ENCODE measurements at places on chromosomes 3 and 15.

GRCh38 chr3:101383156-101383575 lies 62.8 kb upstream of the IMPG2 start:
- no peak overlapping the region for H3K4me3 ChIP-seq
- H3K36me3 ChIP-seq: no peaks in the 10 kb centered on the region
- peaks cover 7% of the 10 kb centered on the region for H3K4me1 ChIP-seq
- peak; percentile 55 for DNase-seq
- H3K27me3 ChIP-seq: no peaks in the 10 kb centered on the region
- H3K27ac ChIP-seq: no peak overlapping the region

GRCh38 chr3:13767896-13768295 lies 112.0 kb downstream of the WNT7A start:
- DNase-seq: no peak
- H3K4me3 ChIP-seq: no peak overlapping the region
- H3K27me3 ChIP-seq: no peaks in the 10 kb centered on the region
- H3K36me3 ChIP-seq: no peaks in the 10 kb centered on the region
- no peak overlapping the region for H3K27ac ChIP-seq
- H3K4me1 ChIP-seq: peaks cover 18% of the 10 kb centered on the region

- peak; percentile 60 for DNase-seq
- H3K4me3 ChIP-seq: peak overlapping the region; percentile 46
- H3K36me3 ChIP-seq: peaks cover 8% of the 10 kb centered on the region
- peak overlapping the region; percentile 96 for H3K27ac ChIP-seq
- H3K4me1 ChIP-seq: peaks cover 50% of the 10 kb centered on the region
These were observed 479.0 kb downstream of the RAP2B start for GRCh38 chr3:153640689-153641665.

GRCh38 chr15:60726576-60726975 lies 247.6 kb upstream of the ICE2 start:
- no peak overlapping the region for H3K4me3 ChIP-seq
- peaks cover 14% of the 10 kb centered on the region for H3K4me1 ChIP-seq

DNA sequence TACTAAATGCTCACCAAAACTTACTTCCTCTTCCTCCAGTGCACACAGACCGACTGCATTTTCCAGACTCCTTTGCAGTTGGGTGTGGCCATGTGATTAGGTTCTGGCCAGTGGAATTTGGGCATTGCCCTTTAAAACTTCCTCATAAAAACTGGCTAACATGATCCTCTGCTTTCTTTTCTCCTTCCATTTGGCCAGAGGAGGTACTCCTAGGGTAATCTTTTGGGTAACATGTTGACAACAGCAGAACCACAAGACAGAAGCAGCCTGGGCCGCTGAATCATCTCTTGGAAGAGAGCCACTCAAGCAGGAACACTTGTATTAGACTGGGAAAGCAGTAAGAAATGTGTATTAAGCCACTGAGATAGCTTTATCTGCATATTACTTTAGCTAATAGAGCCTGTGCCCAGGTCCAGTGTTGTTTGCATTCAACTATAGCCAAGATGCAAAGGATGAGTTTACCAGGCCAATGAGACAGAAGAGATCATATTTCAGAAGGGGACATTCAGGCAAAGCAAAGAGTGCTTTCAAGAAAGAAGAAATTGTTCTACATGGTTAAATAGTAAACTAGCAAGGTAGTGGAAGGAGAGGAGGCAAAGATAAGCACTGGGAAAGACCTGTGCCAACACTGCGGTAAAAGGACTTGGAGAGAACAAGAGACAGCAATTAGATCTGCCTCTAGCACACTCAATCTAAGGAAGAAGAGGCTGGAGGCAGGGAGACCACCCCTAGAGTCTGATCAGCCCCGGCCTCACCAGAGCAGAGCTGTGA lies 79.8 kb downstream of the PLCH1 start:
- H3K36me3 ChIP-seq: no peaks in the 10 kb centered on the region
- peak overlapping the region; percentile 38 for H3K27ac ChIP-seq
- peaks cover 19% of the 10 kb centered on the region for H3K4me1 ChIP-seq
- no peaks in the 10 kb centered on the region for H3K27me3 ChIP-seq
- no peak for DNase-seq

DNA sequence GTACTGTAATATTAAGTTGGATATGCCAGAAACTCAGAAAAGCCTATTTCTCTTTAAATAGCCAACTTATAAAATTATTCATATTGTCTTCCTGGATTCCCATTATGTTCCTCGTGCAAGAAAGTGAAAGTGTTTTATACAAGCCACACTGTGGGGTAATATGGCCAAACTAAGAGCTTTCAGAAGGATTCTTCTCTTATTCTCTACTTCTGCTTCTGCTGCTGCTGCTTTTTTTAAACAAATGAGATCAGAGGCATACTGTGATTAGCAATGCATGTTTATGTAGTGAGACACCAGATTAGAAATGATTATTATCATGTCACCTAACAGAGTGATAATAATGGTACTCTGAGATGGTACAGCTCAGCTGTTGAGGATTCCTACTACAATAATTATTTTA lies 1026.5 kb upstream of the CFAP20DC start:
- peaks cover 12% of the 10 kb centered on the region for H3K4me1 ChIP-seq
- 0 out of 2 replicates have a peak, but pooled peaks cover 3% of the 10 kb centered on the region for H3K36me3 ChIP-seq

DNA sequence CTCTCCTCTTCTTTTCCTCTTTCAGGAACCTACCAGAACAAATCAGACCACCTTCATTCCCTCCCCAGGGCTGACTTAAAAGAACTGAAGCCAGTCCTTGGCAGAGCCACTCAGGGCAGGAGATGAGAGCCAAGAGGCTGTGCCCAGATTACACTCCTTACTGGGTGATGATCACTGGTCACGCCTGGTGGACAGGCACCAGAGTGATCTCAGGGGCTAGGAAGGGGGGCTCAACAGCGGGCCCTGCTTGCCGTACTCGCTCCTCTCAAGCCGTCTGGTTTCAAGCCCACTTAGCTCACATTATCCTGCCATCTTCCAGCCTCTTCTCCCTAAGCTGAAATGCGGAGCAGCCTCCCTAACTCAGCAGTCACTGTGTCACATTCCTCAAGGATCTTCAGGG lies 1.7 kb upstream of the FAH start:
- H3K27ac ChIP-seq: no peak overlapping the region
- H3K4me3 ChIP-seq: no peak overlapping the region
- peaks cover 30% of the 10 kb centered on the region for H3K4me1 ChIP-seq
- peaks cover 10% of the 10 kb centered on the region for H3K27me3 ChIP-seq
- no peak for DNase-seq

DNA sequence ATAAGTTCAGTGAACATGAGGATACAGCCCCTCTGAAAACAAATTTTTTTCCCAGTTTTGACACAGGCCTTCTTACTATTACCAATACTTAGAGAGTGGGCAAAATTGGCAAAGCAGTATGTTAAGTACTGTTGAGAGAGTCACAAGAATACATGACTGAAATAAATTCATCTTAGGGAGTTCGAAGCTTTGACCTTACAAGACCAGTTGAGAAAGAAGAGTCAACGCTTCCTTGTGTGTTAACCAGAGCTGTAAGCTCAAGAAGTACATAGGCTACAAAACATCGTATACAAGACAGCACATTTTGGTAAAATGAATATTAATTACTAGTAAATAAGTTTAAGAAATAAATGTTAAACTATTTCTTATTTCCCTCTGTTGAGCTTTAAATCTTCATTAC lies 164.4 kb upstream of the RORA start:
- H3K4me1 ChIP-seq: no peaks in the 10 kb centered on the region
- DNase-seq: no peak
- H3K27ac ChIP-seq: no peak overlapping the region
- H3K4me3 ChIP-seq: no peak overlapping the region

- no peak overlapping the region for H3K27ac ChIP-seq
- peaks cover 10% of the 10 kb centered on the region for H3K4me1 ChIP-seq
- H3K4me3 ChIP-seq: no peak overlapping the region
- H3K27me3 ChIP-seq: no peaks in the 10 kb centered on the region
These were observed 174.4 kb downstream of the STAG1 start for GRCh38 chr3:136577791-136578190.

GRCh38 chr3:183634707-183635106 lies 716 bp upstream of the KLHL24 start:
- peaks cover 18% of the 10 kb centered on the region for H3K4me1 ChIP-seq
- H3K27ac ChIP-seq: no peak overlapping the region
- DNase-seq: no peak
- no peaks in the 10 kb centered on the region for H3K36me3 ChIP-seq

DNA sequence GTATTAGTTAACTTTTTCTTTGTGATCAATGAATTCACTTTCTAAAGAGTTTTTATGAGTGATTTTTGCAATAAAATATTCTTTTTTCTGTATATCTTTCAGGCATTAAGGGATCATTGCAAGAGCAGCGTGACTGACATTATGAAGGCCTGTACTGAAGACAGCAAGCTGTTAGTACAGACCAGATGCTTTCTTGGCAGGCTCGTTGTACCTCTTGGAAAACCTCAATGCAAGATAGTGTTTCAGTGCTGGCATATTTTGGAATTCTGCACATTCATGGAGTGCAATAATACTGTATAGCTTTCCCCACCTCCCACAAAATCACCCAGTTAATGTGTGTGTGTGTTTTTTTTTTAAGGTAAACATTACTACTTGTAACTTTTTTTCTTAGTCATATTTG lies 24.4 kb downstream of the SELENOT start:
- H3K27me3 ChIP-seq: no peaks in the 10 kb centered on the region
- DNase-seq: no peak
- no peaks in the 10 kb centered on the region for H3K4me1 ChIP-seq
- H3K4me3 ChIP-seq: no peak overlapping the region
- peaks cover 40% of the 10 kb centered on the region for H3K36me3 ChIP-seq

DNA sequence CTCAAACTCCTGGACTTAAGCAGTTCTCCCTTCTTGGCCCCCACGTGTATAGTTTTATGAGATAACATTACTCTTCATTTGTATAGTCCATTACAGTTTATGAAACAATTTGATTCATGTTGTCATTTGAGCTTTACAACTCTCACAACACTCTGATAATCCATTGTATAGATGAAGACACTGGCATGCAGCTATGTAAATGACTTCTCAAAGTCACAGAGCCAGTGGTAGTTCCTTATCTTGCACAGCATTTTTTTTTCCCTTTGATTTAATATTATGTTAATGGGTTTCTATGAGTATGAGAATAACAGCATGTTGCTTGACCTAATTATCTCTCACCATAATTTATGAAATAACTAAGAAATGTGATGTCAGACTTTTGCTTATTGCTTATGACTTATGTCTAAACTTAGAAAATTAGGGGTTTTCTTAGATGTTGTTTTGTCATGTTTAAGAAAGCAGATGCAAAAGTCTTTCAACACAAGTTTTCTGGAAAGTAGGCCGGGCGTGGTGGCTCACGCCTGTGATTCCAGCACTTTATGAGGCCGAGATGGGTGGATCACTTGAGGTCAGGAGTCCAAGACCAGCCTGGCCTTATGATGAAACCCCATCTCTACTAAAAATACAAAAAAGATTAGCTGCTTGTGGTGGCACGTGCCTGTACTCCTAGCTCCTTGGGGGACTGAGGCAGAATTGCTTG lies 13.3 kb downstream of the VPS8 start:
- peaks cover 5% of the 10 kb centered on the region for H3K36me3 ChIP-seq
- no peaks in the 10 kb centered on the region for H3K27me3 ChIP-seq
- H3K4me3 ChIP-seq: no peak overlapping the region
- no peaks in the 10 kb centered on the region for H3K4me1 ChIP-seq

- DNase-seq: no peak
- no peaks in the 10 kb centered on the region for H3K27me3 ChIP-seq
- H3K4me1 ChIP-seq: no peaks in the 10 kb centered on the region
- no peak overlapping the region for H3K27ac ChIP-seq
These were observed 90.0 kb upstream of the RPL32 start for GRCh38 chr3:12931273-12931905.

- no peak overlapping the region for H3K4me3 ChIP-seq
- peaks cover 13% of the 10 kb centered on the region for H3K4me1 ChIP-seq
- H3K27me3 ChIP-seq: peaks cover 2% of the 10 kb centered on the region
- H3K27ac ChIP-seq: no peak overlapping the region
- H3K36me3 ChIP-seq: no peaks in the 10 kb centered on the region
- no peak for DNase-seq
These were observed 214.9 kb upstream of the NR2F2 start for GRCh38 chr15:96115642-96116041.

- H3K27ac ChIP-seq: no peak overlapping the region
- H3K4me1 ChIP-seq: peaks cover 21% of the 10 kb centered on the region
- no peaks in the 10 kb centered on the region for H3K27me3 ChIP-seq
- DNase-seq: no peak
These were observed 13.2 kb downstream of the SLC6A1 start for GRCh38 chr3:11005686-11006256.

GRCh38 chr3:191387441-191388077 lies 57.2 kb upstream of the UTS2B start:
- no peak overlapping the region for H3K4me3 ChIP-seq
- peaks cover 47% of the 10 kb centered on the region for H3K4me1 ChIP-seq
- no peaks in the 10 kb centered on the region for H3K27me3 ChIP-seq
- no peak for DNase-seq

DNA sequence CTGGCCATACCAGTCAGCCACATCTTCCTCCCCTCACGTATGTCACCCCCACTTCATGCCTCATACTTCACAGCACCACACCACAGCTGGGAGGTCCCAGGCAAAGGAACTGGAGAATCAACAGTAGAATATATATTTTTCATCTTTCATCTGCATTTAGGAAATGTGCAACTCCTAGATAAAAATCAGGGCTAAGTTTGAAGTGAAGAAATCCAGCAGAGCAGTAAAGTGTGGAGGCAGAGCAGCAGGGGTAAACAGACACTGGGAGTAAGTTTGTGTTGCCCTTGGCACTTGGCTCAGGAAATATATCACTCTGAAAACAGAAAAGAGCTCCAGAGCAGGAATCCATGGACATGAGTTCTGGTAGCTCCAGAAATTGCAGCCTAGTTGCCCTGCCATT lies 2.8 kb upstream of the HERC1 start:
- no peak for DNase-seq
- H3K4me1 ChIP-seq: peaks cover 5% of the 10 kb centered on the region

DNA sequence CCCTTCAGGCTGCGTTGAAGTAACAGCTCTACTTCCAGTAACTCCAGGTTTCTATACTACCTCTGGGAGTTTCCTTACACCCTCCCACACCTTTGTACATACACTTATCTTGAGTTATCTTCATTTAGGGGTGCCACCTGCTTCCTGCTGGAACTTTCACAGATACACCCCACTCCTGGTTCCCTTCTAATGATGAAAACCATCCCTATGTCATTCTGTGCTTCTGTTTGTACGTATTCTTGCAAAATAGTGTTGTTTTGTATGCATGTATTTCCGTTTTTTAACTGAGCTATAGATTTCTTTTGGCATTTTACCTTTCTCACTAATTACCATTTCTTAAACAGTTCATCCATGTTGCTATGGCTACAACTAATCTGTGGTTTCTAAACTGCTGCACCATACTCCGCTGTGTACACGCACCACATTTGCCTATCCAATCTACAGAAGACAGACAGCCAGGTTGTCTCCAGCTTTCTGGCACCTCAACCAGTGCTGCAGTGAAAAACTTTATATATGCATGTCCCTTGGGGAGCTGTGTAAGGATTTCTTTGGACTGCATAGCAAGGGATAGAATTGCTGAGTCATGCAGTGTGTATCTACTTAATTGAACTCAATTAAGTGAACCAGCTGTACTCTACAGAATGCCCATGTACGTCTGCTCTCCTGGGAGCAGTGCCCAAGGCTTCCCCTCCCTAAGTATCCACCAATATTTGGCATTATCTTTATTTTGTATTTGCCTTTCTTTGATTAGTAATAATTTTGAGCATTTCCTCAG lies 61.4 kb upstream of the ST8SIA2 start:
- no peak for DNase-seq
- H3K4me3 ChIP-seq: no peak overlapping the region
- H3K4me1 ChIP-seq: no peaks in the 10 kb centered on the region
- no peaks in the 10 kb centered on the region for H3K36me3 ChIP-seq
- no peak overlapping the region for H3K27ac ChIP-seq

- no peaks in the 10 kb centered on the region for H3K4me1 ChIP-seq
- no peaks in the 10 kb centered on the region for H3K27me3 ChIP-seq
- peaks cover 12% of the 10 kb centered on the region for H3K36me3 ChIP-seq
- H3K27ac ChIP-seq: no peak overlapping the region
These were observed 384.4 kb downstream of the RSL24D1 start for GRCh38 chr15:54812383-54812782.

All from WTC11 (cell line).